ENCODE measurements at places on chromosomes 1 and 21.

- DNase-seq = no peak
These were observed 278.5 kb downstream of the MRPL39 start for GRCh38 chr21:25328736-25329135.

- no peak for DNase-seq
These were observed 85.3 kb upstream of the RGS4 start for GRCh38 chr1:162983671-162984425.

GRCh38 chr1:43878854-43879253 lies 54.7 kb upstream of the ARTN start:
- no peak for DNase-seq

GRCh38 chr1:94270801-94271203 lies 33.4 kb upstream of the ARHGAP29 start:
- no peak for DNase-seq

DNA sequence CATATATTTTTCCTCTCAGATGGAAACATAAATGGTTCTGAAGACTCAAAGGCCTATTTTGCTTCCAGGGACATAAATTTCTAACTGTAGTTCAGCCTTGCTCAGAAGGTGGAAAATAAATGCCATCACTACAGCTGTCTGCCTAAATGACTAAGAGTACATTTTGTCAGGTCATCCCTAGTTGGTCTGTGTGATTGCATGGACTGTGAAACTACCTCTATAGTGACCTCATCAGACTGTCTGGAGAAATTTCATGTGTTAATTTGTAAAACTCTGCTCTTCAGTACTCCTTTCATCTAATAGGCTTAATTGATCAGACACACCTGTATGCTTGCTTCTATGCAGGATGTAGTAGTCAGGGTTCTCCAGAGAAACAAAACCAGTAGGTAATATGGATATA lies 886.9 kb downstream of the AMY1C start:
- no peak for DNase-seq

GRCh38 chr1:35707601-35708440 lies 10.9 kb downstream of the C1orf216 start:
- no peak for DNase-seq

- peak; percentile 57 for DNase-seq
These were observed 123.5 kb downstream of the PTPN14 start for GRCh38 chr1:214427871-214428277.

- DNase-seq = no peak
These were observed 148.7 kb upstream of the PRMT6 start for GRCh38 chr1:106907795-106908194.

- DNase-seq = no peak
These were observed 10.6 kb downstream of the OR2W3 start for GRCh38 chr1:247905910-247906503.
